ENCODE measurements at places on chromosomes 5 and 9.

DNA sequence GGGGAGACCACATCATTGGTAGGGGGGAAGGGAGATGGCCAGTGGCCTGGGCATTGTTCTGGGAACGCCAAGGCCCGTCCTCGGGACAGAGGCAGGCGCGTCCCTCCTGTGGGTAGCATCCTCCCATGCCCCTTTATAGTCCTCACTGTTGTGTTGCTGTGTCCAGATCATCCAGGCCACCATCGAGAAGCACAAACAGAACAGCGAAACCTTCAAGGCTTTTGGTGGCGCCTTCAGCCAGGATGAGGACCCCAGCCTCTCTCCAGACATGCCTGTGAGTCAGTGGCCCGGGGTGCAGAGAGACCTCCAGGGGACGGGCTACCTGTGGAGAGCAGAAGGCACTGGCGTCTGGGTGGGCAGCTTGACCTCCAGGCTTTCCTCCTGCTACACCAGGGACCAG lies 38.4 kb upstream of the SUSD3 start:
- no peak for DNase-seq

GRCh38 chr9:70113403-70114022 lies 69.9 kb downstream of the MAMDC2 start:
- DNase-seq = peak; percentile 40

GRCh38 chr9:106119176-106119575 lies 424.8 kb downstream of the TMEM38B start:
- no peak for DNase-seq

DNA sequence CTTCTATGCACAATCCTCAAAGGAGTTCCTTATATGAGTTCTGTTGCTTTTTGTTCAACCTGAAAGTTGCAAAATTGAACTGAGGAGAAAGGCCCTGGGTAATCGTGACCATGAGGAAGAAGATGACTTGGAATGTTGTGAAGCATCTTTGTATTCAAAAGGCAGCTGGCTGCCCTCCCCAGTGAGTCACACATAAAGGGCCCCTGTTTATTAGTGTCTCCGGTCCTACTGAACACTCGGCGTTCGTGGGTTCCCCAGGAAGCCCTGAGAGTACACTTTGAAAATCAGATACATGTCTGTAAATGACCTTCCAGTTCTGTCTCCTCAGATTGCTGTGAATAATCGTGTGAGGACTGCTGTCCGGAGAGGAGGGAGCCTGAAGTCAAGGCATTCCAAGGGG lies 73.6 kb downstream of the C9orf153 start:
- no peak for DNase-seq

DNA sequence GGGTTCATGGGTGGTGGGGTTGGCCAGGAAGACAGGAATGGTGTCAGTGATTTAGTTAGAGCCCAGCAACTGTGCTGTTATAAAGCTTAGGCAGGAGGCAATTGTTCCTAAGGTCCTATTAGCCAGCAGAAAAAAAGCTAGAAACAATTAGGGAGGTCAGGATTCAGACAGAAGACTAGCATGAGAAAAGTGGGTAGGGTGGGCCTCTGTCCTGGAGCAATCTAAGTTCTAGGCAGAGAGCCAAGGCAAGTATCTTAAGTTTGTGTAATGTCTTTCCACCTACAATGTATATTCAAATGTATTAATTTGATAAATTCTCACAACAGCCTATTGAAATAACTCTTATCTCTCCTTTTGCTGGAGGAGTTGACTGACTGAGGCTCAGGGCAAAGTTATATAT lies 6.1 kb upstream of the ZFAND5 start:
- no peak for DNase-seq

DNA sequence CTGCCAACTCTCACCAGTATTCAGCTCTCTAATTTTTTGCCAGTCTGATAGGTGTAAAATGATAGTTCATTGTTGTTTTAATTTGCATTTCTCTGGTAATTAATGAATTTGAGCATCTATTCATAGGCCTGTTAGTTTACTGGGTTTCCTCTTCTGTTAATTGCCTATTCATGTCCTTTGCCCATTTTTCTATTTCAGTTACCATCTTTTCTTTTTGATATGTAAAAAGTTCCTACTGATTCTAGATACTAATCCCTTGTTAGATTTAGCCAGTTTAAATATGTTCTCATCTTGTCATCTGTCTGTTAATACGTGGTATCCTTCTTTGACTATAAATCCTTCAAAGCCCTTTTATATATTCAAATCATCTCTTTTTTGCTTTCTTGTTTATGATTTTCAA lies 247.8 kb downstream of the ARHGAP26 start:
- DNase-seq = no peak

- DNase-seq = no peak
These were observed 66.5 kb downstream of the ERCC6L2 start for GRCh38 chr9:95942016-95942415.

DNA sequence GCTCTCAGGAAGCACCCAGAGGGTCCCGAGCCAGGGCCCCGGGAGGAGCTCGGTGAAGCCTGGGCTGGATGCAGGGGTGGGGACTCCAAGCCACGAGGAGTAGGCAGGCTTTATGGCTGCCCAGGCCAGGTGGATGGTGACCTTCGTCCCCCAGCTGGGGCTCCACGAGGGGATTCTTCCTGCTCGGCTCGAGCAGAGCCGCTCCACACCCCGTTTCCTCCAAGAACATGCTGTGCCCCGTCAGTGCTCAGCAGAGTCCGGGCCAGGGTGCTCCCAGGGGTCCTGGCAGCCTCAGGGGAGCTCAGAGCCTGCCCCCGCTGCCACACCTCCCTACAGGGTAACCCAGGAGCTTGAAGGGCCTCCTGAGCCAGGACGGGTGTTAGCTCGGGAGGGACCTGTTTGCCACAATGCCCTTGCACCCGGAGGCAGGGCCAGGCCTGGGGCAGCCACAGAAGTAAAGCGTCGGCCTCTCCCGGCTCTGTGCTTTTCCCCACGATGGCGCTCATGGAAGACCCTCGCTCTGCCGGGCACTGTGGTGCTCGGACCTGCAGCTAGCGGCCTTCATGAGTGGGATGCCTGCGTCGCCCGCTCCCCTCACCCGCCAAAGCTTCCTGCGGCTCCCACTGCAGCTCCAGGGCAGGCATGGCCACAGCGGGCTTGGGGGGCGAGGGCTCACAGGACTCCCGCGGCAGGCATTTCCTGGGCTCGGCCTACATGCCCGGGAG lies 86.8 kb downstream of the KCNT1 start:
- DNase-seq = no peak

DNA sequence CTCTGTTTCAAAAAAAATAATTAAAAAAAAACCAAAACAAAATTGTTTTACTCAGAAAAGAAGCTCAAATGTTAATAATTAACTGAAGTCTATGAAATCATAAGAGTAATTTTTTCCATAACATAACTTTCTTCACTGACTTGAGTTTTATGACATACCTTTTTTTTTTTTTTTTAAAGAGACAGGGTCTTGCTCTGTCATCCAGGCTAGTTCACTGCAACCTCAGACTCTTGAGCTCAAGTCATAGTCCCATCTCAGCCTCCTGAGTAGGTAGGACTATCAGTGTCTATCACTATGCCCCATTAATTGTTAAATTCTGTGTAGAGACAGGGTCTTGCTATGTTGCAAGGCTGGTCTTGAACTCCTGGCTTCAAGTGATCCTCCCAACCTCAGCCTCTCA lies 21.9 kb downstream of the SAR1B start:
- no peak for DNase-seq

DNA sequence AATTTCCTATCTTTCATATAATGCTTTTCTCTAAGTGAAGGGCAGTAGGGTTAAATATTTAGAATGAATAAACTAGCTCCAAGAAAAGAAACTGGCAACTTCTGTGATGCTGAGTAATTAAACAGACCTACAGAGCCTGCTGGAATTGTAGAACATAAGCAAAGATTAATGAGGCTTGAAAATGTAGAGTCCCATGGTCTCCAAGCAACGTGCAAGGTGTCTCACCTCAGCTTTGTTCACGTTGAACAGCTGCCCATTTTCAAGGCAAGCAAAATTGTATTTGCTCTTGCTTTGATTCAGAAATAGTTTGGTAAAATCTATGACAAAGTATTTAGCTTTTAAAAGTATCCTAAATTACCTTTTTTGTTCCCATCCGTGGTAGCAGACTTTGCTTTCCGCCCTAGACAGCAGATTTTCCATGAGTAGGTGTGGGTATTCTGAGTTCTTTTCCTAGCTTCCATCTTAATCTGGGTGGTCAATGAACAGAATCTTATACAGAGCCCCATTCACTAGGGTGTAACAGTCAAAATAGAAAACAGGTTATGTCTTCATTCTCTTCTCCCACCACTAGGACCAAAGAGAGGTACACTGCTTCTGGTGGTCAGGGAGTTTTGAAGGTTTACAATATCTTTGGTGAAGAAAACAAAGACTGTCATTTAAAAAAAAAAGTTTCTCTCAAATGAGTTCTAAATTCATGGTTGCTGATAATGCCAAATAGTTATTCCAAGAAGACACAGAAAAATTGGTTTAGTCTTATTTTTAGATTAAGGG lies 52.1 kb upstream of the TYRP1 start:
- DNase-seq = no peak

GRCh38 chr5:129460672-129460935 lies 506 bp downstream of the ADAMTS19 start:
- no peak for DNase-seq

DNA sequence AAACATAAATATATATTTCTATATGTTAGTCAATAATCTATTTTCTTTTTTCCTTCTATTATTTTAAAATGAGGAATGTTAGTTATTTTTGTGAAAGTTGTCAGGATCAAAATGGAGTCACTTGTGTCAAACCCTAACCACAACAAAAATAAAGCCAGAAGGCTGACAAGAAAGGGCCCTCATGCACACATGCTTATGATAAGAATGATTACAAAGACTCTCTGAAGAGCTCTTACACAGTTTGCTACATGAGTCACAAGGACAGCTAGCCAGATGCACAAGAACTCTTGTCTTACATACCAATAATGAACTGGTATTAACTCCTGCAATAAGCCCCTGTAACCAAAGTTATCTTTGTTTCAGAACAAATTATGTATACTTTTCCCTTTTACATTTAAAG lies 64.7 kb downstream of the GGTA1 start:
- no peak for DNase-seq

- peak; percentile 59 for DNase-seq
These were observed 91.0 kb downstream of the PDE8B start for GRCh38 chr5:77301447-77301883.

- no peak for DNase-seq
These were observed 13.9 kb downstream of the KDM4C start for GRCh38 chr9:6771722-6772121.

DNA sequence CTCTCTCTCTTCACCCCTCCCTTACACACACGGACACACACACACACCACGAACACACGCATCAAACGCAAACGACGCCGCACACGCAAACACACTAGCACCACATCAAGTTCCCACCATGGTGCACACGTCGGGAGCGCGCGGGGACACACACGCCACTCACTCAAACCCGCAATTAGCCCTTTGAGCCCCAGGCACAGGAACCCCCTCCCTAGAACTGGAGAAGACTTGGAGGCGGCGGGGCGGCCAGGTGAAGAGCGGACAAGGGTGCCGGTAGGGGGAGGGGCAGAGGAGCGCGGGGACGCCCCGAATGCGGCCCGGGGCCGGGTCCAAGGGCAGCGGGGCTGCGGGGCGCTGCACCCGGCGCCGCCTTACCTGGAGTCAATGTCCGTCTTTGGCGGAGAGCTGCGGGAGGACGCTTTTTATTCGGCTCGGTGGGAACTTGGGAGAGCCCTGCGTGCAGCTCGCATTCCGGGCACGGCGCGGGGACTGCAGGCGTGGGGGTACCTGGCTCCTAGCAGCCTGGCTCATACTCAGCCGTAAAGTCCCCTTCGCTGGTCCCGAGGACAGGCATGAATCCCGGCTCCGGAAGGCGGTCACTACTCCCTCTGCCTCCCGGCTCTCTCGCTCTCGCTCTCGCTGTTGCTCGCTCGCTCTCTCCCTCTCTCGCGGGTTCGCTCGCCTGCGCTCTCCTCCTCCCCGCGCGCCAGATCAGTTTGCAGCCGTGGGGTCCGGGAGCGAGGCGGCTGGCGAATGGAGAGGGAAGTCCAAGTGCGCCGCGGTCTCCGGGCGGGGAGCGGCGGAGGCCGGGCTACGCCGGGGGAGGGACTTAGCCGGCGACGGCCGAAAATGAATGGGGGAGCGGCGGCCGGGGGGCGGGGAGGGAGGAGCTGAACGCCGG lies at the start of gene BRINP1:
TSS of gene BRINP1 (minus strand) at position 755 of the 901 bp plus-strand sequence. CDS start 56,080 bp downstream, outside the sequence.
- no peak for DNase-seq

GRCh38 chr5:27473307-27474046 lies 435.1 kb upstream of the CDH9 start:
- DNase-seq = no peak

- peak; percentile 71 for DNase-seq
These were observed 9.1 kb upstream of the PTGES start for GRCh38 chr9:129761901-129762369.

GRCh38 chr5:67465537-67466207 lies 269.1 kb upstream of the CD180 start:
- peak; percentile 85 for DNase-seq

DNA sequence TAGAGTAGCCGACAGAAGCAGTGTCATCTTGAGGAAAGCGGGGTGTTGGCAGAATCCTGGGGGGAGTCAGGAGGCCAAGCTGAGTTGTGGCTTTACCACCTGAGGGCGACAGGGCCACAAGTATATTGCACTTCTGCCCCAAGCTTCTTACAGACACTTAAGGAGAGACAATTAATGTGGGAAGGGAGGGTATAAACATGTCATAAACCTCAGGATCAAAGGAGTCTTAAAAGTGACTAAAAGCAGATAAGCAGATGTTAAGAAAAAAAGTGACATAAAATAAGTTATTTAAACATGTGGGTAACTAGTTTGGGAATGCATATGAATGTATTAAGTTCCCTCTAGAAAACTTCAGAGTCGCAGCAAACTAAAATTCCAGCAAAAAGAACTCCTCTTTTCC lies 63.9 kb downstream of the ERAP1 start:
- DNase-seq = no peak

- DNase-seq = peak; percentile 29
These were observed 76.4 kb downstream of the NDFIP1 start for GRCh38 chr5:142184988-142185387.

GRCh38 chr5:136682986-136683385 lies 317.6 kb upstream of the TRPC7 start:
- DNase-seq = no peak

DNA sequence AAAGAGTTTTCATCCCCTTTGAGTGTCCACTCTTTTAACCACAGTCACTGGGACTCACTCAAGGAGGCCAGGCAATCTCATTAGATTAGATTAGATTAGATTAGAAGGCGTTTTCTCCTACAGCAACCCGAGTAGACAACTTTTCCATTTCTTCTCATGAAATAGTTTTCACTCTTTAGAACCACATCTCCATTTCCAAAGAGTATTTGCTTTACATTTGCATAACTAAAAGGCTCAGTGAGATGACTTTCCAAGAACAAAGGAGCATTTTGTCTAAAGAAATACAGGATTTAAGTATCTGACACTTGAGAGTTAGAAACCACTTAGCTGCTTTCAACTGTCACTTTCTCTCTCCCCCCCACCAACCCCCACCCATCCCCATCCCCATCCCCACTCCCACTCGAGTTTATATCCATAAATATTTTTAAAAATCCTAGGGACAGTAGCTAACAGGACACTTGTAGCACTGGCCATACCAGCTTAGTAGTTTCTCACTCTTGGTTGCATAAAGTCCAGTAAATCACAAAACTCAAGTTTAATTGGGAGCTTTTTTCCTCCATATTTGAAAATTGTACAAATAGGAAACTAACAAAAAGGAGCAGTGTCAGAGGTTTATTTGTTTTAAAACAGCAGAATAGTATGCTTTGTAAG lies 2202.9 kb upstream of the WWC1 start:
- no peak for DNase-seq

- DNase-seq = no peak
These were observed 1249.5 kb upstream of the CDH18 start for GRCh38 chr5:21237461-21237860.

- no peak for DNase-seq
These were observed 487.4 kb downstream of the PRDM9 start for GRCh38 chr5:23994581-23995370.
